Lung (tissue), 17 donors: ENCODE measurements at places on chromosomes 7 and 10. TPM values are rescaled to one million over a fixed set of nuclear protein-coding genes. Genes with fewer than 3 reads are reported as not detected.

GRCh38 chr7:10412422-10413019 lies 561.2 kb upstream of the PHF14 start:
- H3K27me3 ChIP-seq = no peaks in the 10 kb centered on the region
- DNase-seq = no peak
- no peak overlapping the region for H3K4me3 ChIP-seq
- H3K4me1 ChIP-seq = no peaks in the 10 kb centered on the region
- no peaks in the 10 kb centered on the region for H3K36me3 ChIP-seq

GRCh38 chr10:49040601-49041000 lies 74.7 kb downstream of the VSTM4 start:
- H3K27me3 ChIP-seq = no peaks in the 10 kb centered on the region
- no peak overlapping the region for H3K27ac ChIP-seq
- H3K4me3 ChIP-seq = no peak overlapping the region
- H3K4me1 ChIP-seq = no peaks in the 10 kb centered on the region

Gene GIMAP4
- 48.3 TPM for polyA plus RNA-seq

GRCh38 chr10:78729800-78730199 lies 339.0 kb upstream of the ZMIZ1 start:
- H3K4me1 ChIP-seq = no peaks in the 10 kb centered on the region
- no peaks in the 10 kb centered on the region for H3K36me3 ChIP-seq
- no peak for DNase-seq
- no peak overlapping the region for H3K4me3 ChIP-seq

- DNase-seq = no peak
- peaks cover 10% of the 10 kb centered on the region for H3K4me1 ChIP-seq
- no peaks in the 10 kb centered on the region for H3K27me3 ChIP-seq
- H3K27ac ChIP-seq = peak overlapping the region; percentile 99
- H3K4me3 ChIP-seq = peak overlapping the region; percentile 87
- peaks cover 8% of the 10 kb centered on the region for H3K36me3 ChIP-seq
Measured at GRCh38 chr7:99499371-99499720, 735 bp downstream of the ZNF394 start.

Gene CC2D2B
- 0.29 TPM for polyA plus RNA-seq

DNA sequence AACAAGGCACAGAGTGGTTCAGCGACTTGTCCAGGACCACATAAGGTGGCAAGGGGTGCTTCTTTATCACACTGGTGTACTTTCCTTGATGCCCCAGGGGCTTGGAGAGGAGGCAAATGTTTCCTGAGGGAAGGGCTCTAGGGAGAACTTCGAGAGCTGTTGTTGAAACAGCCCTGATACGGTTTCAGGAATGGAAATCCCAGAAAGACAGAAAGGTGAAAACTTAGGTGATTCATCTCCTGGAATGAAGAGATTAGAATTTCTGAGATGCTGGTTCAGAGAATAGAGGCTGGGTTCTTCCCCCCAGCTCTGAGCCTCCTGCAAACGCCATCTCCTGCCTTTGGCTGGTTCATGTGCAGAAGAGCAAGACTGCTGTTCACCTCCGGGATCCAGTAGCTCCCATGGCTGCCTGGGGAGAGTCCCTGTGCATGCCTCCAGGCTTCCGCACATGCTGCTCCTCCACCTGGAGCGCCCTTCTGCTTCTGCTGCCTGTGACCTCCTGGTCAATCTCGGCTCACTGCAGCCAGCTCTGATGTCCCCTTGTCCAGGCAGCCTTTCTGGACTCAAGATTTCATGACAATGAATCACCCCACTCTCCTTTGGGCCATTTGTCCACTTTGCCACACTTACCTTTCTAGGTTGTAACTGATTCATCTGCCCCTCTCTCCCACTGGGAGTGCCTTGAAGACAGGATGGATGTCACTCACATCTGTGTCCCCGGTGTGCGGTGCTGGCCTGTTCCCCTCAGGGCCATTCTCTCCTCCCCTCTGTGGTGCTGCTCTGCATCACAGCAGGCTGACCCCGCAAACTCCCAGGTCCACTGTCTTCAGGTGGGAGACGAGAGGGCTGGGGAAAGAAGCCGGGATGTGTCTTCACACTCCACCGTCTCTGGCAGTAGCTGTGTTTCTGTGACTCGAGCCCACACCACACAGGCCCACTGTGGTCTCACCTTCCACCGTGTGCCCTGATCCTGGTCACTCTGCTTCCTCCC lies 3.6 kb upstream of the CDH23 start:
- no peak overlapping the region for H3K27ac ChIP-seq
- no peak overlapping the region for H3K4me3 ChIP-seq
- H3K36me3 ChIP-seq = no peaks in the 10 kb centered on the region
- H3K4me1 ChIP-seq = peaks cover 10% of the 10 kb centered on the region

Gene OR13A1
- 0.28 TPM for polyA plus RNA-seq

Gene IFIT2
- 8.1 TPM for polyA plus RNA-seq

Gene PKD1L1
- 0.30 TPM for polyA plus RNA-seq

DNA sequence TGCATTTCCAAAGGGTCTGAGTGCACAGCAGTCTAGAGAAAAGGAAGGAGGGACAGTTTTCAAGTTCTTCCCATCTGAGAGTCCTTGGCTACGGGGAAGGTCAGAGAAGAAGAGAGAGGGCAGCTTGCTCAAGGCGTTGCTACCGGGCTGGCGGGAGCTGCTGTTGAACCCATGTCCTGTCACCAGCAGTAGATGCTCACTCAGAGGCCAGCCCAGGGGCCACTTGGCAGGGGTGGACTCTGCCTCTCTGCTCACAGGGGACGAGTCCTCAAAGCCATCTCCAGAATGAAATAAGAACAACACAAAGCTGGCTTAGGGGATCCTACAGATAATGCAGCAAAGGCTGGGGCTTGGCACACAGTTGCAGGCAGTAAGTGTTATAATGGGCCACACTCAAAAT lies 231.5 kb downstream of the TNS3 start:
- no peak for DNase-seq
- no peaks in the 10 kb centered on the region for H3K27me3 ChIP-seq
- H3K4me3 ChIP-seq = no peak overlapping the region
- H3K4me1 ChIP-seq = peaks cover 3% of the 10 kb centered on the region
- peaks cover 13% of the 10 kb centered on the region for H3K36me3 ChIP-seq

- no peak overlapping the region for H3K27ac ChIP-seq
- no peak for DNase-seq
- H3K4me3 ChIP-seq = no peak overlapping the region
- H3K36me3 ChIP-seq = no peaks in the 10 kb centered on the region
Measured at GRCh38 chr7:99221866-99222265, 14.0 kb upstream of the KPNA7 start.

GRCh38 chr7:158740657-158741293 lies 36.2 kb upstream of the NCAPG2 start:
- H3K4me1 ChIP-seq = no peaks in the 10 kb centered on the region
- no peak overlapping the region for H3K27ac ChIP-seq
- H3K36me3 ChIP-seq = peaks cover 23% of the 10 kb centered on the region
- H3K4me3 ChIP-seq = no peak overlapping the region
- H3K27me3 ChIP-seq = no peaks in the 10 kb centered on the region

Gene ZWINT
- polyA plus RNA-seq = 11.4 TPM

Gene HOXA11
- not detected for polyA plus RNA-seq

- H3K36me3 ChIP-seq = no peaks in the 10 kb centered on the region
- H3K27ac ChIP-seq = peak overlapping the region; percentile 100
- H3K4me1 ChIP-seq = peaks cover 23% of the 10 kb centered on the region
- peak; percentile 58 for DNase-seq
- H3K4me3 ChIP-seq = peak overlapping the region; percentile 91
Measured at GRCh38 chr7:77537778-77538280, 734 bp downstream of the PTPN12 start.

Gene UTF1
- not detected for polyA plus RNA-seq
